CD4-positive, alpha-beta T cell treated with Interferon gamma for 1 hour (primary cell): ENCODE measurements at places on chromosomes 7 and 10.

DNA sequence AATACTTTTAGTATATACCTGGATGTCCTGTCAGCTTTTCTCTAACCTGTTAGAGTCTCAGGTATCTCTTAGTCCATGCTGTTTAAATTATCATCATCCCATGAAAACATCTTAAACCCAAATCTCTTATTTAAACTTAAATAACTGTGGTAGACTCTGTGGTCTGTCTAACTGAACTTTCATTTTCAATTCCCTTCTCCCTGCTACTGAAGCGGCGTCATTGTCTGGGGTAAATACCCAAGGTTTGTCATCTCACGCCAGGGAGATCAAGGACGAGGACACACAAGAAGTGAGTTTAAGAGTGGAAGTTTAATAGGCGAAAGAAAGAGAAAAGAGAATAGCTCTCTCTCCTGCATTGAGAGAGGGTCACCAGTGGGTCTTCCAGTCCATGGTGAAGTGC, 804.4 kb upstream of the CELF2 start:
- DNase-seq = no peak

DNA sequence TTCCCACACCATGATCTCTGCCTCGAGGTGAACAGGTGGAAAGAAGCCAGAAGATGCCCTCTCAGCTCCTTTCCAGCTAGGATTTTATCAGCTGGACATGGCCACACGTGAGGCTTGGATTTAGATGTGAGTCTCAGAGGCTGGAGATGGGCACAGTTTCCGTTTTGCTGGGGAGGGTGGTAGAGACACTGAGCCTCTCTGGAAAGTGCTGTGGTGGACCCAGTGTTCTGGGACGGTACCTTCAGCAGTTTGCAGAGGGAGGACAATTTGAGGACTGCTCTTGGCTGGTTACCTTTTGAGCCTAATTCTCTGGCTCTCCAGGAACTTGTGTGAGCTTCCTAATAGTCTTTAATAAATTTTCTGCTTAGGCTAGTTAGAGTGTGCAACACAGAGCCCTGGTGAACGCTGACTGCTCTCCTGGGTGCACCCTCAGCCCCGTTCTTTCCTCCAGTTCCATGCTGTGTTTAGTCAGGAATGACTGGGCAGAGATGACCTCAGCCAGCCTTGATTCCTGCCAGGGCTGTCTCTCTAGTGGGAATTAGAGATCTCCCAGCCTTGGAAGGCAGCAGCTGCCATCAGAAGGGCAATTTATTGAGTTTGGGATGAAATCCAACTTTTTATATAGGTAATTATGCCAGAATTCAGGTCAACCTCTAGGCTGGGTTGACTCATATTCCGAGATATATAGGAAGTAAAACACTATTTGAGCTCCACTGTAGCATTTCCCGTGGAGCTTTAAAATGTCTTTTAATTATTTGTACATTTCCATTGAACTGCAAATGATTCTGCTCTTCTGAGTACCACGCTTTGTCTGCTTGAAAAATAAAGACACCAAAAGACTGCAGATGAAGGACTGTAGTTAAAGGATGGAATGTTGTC, 103.9 kb downstream of the GATA3 start:
- no peak for DNase-seq

DNA sequence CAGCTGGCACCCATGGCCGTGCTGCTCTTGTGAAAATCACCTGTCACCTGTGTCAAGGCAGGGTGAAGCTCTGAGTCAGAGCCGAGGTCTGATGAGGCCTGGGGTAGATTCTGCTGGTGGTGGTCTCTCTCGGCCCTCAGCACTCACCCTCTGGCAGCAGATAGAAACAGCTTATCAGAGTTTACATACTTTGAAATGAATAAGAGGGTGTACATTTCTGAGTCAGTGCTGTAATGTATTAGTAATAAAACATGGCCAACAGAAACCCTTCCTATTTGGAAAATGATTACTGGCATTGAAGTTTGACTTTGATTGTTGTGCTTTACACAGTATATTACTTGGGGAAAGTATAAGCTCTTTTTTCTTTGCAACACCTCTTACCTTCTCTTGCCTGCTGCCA, 228.8 kb downstream of the SNX10 start:
- DNase-seq = no peak

- DNase-seq = no peak
These were observed 83.9 kb downstream of the BAMBI start for GRCh38 chr10:28761084-28761846.

DNA sequence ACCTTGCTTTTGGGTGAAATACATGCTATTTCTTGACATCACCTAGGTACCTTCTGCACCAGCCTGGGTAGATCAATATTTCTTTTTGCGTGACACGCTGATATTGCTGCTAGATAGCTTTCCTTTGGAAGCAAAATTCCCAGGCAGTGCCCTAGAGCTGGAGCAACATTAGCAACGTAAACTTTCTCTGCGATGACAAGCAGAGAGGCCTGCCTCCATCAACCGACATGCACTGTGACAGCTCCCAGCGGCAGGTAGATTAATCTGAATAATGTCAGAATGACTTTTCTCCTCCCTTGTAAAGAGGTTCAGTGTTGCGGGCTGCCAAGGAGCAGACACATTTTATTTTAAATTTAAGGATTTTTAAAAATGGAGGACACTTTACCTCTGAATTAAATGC, 307.4 kb downstream of the GALNT17 start:
- DNase-seq = no peak

DNA sequence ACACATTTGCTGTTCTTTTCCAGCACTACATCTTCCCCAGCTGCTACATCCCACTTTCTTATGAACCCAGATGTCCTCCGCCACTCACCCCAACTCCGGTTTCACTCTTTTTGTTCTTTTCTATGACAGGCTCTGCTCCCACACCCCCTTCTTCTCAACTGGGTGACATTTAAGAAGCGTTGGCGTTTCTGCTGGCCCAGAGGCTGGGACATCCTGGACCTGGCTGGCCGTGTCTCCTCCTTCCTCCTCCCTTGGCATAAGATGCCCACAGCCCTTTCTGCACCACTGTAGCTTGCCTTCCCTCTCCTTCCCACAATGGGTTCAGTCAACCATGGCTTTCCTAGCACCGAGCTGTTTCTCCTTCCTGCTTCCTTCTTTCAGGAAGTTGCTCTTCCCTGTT, 9.4 kb upstream of the CALML5 start:
- DNase-seq = no peak

DNA sequence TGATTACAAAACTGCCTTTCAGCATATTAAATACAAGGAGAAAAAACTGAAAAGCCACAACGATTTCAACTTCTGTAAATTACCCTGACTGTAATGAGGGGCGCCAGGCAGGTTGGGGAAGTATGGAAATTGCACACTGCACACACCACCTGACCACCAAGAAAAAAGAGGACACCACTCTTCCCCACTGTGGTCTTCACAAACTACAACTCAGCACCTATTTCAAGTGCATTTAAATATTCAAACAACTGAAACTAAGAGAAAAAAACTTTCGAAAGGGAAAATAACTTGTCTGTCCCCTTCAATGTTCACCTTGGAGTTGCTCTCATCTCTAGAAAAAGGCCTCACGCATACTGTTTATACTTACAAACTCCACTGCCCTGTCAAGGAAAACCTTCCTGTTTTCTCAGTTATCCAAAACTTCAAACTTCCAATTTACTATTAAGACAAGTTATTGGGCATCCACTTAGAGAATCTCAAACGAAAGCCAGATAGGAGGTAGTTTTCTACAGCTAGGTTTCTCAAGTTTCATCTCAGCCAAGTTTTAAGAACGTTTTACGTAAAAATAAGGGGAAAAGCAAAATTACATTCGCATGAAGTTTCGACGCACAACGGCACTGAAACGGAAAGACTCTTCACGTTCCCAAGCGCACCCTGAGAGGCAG, 1.4 kb downstream of the LARP4B start:
- DNase-seq = peak; percentile 8

DNA sequence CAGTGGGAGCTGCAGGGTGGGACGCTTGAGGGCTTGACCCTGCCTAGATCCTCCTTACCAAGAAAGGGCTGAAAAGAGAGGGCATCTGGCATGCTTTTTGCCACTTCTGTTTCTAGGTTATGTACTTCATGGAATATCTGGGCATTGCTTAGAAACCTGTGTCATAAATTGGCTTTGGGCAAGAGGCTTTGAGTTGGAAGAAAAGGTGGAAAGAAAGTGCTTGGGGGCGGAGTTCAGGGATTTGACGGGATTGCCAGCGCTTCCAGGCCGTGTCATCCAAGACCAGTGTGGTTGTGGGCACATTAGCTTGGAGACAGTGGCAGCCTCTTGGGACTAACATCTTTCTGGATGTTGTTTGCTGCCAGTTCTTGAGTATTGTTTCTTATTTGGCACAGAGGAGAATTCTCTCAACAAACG, 825 bp downstream of the ZNF862 start:
- DNase-seq = no peak

DNA sequence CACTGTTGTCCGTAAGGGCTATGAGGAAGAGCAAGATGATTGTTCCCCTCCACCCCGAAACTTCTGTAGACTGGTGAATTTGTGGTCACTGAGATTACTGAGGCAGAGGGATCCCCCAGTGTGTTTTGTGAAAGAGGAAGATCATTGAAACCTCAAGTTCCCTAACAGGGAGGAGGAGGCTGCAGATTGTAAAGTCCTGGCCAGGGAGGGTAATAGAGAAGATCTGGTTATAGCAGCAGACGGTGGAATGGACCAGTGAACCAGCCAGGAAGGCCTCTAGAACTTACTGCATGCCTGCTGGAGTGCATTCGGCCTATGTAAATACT, 31.1 kb downstream of the LMTK2 start:
- DNase-seq = peak; percentile 56

DNA sequence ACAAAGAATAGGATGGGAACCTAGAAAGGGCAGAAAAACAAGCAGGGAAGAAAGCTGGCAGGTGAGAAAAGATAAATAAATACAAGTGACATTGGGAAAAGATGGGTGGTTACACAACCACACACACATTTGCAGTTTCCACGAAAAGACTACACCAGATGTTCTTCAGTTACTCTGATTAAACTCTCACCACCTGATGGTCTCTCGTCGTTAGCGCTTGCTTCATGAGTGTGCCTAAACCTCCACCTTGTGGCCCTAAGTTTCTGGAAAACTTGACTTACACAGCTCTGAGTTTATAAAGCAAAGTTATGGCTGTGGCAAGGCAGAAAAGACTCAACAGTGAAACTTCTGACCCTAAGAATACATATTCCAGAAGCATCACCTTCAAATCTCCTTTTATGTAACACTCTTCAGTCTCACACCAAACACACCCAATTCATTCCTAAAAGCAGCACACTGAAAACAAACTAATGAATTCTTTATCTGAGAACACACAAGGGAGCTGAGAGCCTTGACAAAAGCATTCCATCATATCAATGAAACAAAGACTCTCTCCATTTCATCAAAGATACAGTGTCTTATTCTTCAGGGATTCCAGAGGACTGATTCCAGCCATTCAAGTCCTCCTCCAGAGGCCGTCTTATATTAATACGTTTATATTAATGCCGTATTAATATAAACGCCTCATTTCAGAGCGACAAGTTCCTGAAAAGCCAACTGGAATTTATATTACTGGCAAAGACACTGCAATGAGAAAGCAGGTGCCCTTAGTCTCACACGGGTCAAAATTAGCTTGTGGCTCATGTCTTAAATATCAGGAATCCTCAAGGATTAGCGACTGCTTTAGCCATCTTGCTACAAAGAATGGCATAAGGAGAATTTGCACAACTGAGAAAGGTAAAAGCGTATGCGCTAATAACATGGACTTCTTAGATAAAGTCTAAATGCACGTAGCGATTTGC, 77.6 kb downstream of the RNF216 start:
- DNase-seq = no peak

GRCh38 chr10:26681076-26681475, 16.4 kb upstream of the PDSS1 start:
- no peak for DNase-seq

DNA sequence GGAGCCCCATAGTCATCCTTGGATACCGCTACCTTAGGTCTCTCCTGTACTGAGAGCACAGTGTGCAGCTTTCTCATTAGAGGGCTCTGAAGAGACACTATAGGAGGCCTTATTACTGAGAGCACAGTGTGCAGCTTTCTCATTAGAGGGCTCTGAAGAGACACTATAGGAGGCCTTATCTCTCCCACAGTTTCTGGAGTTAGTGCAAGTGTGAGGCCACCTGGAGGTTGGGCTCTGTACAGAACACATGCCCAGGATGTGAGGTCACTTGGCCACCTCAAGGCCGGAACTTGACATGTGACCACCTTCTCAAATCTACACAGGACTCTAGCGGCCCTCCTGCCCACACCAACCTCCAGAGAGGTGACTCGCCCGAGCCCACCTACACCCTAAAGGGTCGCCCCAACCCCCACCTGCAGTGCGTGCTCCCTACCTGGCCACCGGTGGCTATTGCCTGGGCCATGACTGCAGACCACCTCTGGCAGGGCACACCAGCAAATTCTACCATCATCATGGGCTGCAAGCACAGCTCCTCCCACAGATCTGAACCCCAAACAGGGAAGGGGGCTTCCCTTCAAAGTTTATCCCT, 24.6 kb downstream of the FRMPD2 start:
- no peak for DNase-seq

- peak; percentile 8 for DNase-seq
These were observed at the start of gene SLC25A28 for GRCh38 chr10:99619851-99620710. SLC25A28 (minus strand) TSS chr10:99620439; CDS start chr10:99620335, 104 bp downstream.

DNA sequence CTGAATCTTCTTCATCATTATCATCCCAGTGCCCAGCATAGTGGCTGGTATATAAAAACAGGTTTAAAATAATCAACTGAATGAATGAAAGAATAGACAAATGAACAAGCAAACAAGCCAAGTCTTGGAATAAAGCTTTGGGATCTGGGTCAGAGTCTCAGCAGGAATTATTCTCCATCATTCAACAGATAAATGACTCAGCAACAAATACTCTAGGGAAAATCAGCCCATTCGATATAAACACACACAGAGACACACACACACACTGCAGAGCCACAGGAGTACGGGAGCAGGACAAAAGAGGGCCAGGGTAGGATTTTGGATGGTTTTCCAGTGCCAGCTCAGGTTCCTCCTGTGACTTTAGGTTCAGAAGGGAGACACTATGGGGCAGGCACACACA, 29.2 kb upstream of the DLX6 start:
- DNase-seq = no peak

DNA sequence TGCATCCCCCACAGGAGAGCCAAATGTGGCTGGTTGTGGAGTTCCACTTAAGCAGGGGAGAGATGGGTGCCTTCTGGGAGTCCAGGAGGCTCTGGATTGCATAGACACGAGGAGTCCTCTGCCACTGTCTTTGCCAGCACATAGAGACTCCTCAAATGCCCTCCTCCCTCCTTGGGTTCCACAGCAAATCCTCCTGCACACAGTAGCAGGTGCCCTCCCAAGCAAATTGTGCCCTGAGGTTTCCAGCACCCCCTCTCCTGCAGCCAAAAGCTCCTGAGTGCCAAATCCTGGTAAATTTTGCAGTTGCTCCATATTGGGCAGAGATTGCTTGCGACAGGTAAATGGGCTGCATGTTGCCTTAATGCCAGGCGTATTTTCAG, 5.8 kb downstream of the EVX1 start:
- DNase-seq = no peak

GRCh38 chr10:44516891-44517290, 132.0 kb upstream of the CXCL12 start:
- no peak for DNase-seq
